ENCODE measurements at places on chromosomes 1 and 21.

DNA sequence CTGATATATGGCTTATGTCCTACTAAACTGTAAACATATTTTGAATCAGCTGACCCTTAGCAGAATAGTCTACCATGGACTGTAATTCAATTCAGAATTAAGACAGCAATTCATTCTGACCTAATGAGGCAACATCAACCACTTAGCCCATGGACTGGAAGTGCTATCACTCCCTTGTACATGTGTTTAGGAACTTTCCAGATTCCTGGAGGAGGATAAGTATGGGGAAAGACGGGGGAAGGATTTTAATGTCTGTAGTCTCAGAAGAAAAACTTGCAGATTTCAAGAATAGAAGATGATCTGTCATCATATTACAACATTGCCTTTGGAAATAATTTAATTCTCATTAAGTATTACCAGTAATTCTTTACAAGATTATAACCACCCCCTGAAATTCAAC is 56.3 kb downstream of the PTGFR start:
- no peak for DNase-seq

- DNase-seq = no peak
These were observed 35.4 kb downstream of the WNT2B start for GRCh38 chr1:112544011-112544688.

- DNase-seq = no peak
These were observed 88.3 kb upstream of the IPO9 start for GRCh38 chr1:201740670-201741111.

- DNase-seq = no peak
These were observed 77.5 kb upstream of the PLD5 start for GRCh38 chr1:242602001-242602400.

DNA sequence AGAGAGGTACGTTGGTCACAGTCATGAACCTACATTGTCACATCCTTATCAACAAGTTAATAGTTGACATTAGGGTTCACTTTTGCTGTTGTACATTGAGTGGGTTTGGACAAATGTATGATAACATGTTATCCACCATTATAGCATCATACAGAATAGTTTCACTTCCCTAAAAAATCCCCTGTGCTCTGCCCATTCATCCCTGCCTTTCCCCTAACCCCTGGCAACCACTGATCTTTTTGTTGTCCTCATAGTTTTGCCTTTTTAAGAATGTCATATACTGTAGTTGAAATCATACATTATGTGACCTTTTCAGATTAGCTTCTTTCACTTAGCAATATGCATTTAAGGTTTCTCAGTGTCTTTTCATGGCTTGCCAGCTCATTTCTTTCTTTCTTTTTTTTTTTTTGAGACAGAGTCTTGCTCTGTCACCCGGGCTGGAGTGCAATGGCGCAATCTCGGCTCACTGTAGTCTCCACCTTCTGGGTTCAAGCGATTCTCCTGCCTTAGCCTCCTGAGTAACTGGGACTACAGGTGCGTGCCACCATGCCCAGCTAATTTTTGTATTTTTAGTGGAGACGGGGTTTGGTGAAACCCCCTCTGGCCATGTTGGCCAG is 50.6 kb downstream of the UCK2 start:
- no peak for DNase-seq

DNA sequence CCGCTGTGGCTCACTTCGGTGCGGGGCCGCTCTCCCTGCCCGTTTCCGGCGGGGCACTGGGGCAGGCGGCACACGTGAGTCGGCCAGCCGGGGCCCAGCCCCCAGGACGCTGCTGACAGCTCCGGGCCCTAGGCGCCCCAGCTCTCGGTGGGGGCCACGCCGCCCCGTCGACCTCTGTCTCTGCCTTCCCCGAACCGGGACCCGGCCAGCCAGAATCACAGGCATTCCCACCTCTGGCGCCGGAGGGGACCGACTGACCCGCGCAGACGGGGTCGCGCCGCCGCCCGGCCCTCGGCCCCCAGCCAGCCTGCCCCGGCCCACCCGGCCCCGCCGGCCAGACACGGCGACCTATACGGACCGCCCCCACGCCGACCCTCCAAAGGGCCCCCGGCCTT is 755 bp downstream of the SCMH1 start:
- peak; percentile 15 for DNase-seq

DNA sequence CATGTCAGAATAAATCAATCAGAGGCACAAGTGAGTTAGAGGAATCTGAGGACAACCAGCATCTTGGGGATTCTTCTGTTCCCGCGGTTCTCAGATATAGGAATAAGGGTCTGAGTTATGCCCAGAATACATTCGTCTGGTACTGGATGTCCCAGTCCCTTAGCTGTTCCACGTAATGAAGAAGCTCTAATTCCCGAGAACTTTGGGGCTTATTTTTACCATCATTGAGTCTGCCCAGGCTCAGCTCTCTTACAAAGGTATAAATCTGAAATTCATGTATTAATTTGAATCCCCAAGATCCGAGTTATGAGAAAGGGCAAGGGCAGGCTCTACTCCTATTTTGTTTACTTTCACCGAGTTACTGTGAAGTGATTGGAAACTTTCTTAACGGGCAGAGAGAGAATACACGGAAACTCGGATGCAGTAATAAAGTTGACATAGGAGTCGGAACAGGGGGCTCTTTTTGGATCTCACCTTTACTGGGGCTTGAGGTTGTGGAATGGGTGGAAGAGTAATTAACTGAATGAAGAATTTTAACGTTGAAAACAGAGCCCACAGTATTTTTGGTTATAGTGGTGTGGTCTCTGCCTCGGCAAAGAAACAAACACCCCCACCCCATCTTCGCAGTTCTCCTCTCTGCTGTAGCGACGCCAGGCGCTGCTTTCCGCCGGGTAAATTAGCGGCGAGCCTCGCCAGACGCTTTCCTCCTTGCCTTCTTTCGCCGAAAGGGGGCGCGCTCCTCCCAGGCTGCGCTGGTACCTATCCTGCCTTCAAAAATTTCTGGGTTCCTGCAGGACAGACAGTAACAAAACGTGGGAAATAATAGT is 7.1 kb downstream of the PRRX1 start:
- DNase-seq = no peak

GRCh38 chr1:170807432-170807831 is 127.9 kb upstream of the MROH9 start:
- no peak for DNase-seq

DNA sequence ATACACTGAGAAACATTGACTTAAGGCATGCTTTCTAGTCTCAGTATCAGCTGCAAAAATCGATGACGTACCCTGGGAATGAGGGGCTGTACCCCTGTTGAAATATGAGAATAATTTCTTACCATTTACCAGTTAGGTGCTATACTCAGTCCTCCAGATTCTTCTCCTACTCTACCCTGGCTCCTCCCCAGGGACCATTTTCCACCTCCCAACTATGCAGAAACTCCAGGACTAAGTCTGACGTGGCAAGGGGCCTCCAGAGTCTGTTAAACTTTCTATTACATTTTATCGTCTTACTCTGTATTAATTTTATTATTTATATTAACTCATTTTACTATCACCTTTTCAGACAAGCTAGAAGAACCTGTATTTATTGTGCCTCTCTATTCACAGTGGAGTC is 124.3 kb downstream of the CYYR1 start:
- no peak for DNase-seq

GRCh38 chr1:15542388-15543250 is 16.0 kb downstream of the DNAJC16 start:
- no peak for DNase-seq

- no peak for DNase-seq
These were observed 996 bp upstream of the TMEM51 start for GRCh38 chr1:15152318-15153183.

DNA sequence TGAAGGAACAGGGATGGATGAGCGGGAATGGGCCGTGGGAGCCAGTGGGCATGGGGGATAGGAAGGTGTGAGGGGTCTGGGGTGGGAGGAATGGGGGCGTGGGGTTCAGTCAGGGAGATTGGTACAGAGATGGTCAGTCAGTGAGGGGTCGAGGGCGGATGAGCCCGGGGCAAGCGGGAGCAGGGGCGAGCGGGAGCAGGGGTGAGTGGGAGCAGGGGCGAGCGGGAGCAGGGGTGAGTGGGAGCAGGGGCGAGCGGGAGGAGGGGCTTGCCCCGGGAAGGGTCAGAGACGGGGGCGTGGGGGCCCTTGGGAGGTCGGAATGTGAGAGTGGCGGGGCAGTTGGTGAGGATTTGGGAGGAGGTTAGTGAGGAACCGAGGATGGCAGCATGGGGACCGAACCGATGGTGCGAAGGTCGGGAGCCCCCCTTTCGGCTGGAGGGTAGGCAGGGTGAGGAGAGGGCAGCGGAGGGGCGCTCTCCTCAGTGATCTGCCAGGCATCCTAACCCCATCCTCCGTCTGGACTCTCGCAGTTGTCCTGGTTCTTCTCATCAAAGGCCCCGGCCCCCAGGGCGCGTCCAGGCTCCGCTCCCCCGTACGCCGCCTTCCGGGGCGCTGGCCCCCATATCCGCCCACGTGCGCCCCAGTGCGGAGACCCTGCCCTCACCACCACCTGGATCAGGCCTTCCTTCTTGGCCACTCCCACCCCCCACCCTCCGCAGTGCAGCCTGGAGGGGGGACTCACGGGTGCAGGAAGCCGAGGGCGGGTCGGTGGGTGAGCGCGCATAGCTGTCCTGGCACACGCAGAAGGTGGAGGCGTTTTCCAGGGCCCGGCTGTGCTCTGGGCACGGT is 11.2 kb downstream of the EPHA10 start:
- DNase-seq = no peak

DNA sequence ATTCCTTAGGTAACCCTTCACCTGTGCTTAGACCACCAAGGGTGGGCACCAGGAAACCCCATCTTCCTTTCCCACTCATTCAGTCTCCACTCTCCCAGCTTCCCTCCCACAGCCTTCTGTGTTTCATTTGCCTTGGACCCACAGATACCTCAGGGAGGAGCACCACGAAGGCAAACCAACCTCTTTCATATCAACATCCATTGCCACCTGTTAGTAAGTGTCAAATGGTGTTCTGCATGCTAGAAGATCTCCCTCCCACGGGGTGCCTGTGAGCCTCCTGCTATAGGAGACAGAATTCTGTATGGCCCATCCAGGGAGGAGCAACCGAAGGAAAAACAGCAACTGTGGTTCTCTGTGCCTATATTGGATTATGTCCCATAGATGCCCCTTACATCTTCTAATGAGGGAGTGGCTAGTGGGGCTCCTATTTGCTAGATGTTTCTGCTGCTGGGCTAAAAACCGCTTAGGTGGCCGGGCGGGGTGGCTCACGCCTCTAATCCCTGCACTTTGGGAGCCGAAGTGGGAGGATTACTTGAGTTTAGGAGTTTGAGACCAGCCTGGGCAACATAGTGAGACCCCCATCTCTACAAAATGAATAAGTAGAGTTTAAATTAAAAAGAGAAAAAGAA is 25.6 kb upstream of the SCCPDH start:
- no peak for DNase-seq

DNA sequence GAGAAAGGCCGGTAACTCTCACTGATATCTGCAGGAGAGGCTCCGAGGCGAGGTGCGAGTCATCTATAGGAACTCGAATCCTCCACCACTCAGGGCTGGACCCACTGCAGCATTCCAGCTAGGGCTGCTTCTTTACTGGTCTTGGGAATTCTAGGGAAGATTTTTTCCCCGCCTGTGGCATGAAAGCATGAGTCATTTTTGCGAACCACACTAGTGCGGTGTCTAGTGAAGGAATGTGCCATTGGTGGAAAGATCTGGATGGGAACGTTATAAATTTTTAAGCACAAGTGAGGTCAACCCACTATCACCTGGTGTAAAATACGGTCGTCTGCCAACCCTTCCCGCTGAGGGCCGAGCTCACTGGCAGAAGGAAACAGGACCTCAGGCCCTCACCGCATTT is 49.7 kb downstream of the SYF2 start:
- DNase-seq = no peak

GRCh38 chr1:39639305-39640130 is at the start of gene HEYL:
Gene HEYL, minus strand, starts transcription at chr1:39639643. Its CDS starts 18 bp downstream, at chr1:39639625.
- DNase-seq = peak; percentile 50

GRCh38 chr1:96536581-96536980 is 185.0 kb upstream of the PTBP2 start:
- no peak for DNase-seq

GRCh38 chr1:226949401-226949800 is 9.3 kb downstream of the COQ8A start:
- no peak for DNase-seq

- DNase-seq = peak; percentile 81
These were observed 17.7 kb downstream of the PTPRC start for GRCh38 chr1:198656500-198656932.

- no peak for DNase-seq
These were observed 23.8 kb downstream of the OTUD7B start for GRCh38 chr1:149986486-149987296.

GRCh38 chr1:63914241-63914640 is 140.4 kb downstream of the ROR1 start:
- no peak for DNase-seq

- no peak for DNase-seq
These were observed 67.4 kb downstream of the LYST start for GRCh38 chr1:235799264-235799663.

GRCh38 chr1:152220166-152221163 is 3.5 kb downstream of the HRNR start:
- no peak for DNase-seq

DNA sequence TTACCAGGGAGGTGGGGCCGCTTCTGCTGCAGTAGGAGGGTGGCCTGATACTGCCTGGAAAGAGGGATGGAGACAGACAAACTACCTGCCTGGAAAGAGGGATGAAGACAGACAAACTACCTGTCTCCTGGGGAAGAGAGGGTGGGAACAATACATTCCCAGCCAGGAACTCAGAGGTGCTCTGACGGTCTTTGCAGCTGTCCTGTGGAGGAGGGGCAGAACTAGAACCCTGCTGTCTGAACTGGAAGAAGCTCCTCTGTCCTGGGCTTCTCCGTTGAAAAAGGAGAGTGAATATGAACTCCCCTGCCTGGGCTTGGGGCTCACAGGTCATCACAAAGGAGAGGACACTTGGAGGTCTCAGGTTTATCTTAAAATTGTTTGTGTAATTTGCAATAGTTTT is 40.3 kb upstream of the ETV3 start:
- no peak for DNase-seq

GRCh38 chr1:30378003-30378596 is 345.3 kb downstream of the MATN1 start:
- no peak for DNase-seq

GRCh38 chr21:36099000-36099399 is 29.2 kb downstream of the CBR1 start:
- DNase-seq = no peak

DNA sequence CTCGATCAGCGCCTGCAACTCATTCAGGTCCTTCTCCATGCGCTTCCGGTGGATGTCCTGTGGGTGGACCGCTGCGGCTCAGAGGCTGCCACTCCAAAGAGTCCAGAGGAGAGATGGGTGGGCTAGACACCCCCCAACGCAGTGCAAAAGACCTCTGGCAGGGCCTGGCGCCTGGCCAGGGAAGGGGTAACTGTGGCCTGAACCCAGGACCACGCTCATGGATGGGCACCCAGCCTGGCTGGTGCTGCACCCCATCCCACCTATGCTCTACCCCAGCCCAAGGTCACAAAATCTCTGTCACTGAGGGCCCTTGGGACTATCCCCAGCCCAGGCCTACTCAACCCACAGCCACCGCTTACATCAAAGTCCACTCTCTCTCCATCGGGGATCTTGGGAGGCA is 12.2 kb downstream of the TNNT2 start:
- no peak for DNase-seq

DNA sequence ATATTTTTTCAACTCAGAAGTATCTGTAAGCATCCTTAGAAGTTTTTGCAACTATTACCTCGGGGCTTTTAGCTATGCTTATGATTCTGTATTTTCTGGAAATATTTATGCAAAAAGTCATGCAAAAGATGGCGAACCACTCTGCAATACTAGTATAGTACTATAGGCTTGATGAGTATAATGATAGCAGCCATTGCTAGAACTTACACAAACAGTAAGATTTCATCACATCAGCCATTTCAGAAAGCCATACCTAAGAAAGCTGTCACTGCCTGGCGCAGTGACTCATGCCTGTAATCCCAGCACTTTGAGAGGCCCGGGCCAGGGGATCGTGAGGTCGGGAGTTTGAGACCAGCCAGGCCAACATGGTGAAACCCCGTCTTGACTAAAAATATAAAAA is 227.1 kb downstream of the LRRC7 start:
- no peak for DNase-seq

All from activated CD4-positive, alpha-beta T cell treated with anti-CD3 and anti-CD28 coated beads, Interleukin-2, amount 50 U/mL, for 1 hour (primary cell).